Anterior cingulate cortex (tissue), 58 donors: ENCODE measurements at places on chromosomes 2 and 18.

DNA sequence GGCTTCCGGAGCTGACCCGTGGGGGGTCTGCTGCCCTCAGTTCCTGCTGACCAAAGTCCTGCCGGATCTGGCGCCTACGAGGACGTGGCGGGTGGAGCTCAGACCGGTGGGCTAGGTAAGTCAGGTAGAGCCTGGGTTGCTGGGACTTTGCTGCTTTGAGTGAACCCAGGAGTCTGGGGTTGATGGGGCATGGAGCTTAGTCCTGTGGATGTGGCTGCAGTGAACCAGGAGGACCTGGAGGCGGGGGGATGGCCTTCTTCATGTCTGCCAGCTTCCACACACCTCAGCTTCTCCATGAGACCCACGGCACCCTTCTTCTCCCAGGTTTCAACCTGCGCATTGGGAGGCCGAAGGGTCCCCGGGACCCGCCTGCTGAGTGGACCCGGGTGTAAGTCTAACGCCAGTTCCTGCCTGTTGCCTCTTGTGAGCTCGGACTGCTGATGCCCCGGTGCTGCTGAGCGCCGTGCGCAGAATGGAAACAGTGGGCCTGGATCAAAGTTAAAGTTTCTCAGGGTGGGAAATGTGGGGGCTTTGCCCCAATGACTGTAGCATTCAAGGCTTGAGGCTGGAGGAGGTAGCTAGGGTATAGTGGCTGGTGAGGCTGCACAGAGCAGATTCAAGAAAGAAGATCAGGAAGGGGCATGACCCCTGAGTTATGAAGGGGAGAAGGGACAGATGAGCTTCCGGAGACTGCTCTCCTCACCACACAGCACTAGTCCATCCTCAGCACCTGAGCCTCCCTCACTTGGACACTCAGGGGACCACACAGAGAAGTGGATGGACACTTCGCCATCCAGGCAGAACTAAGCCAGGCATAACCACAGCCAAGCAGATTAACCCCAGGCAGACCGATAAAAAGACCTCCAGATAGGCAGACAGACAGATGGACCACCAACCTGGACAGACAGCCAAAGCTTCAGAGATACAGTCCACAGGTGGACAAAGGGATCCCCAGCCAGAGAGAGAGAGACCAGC lies 17.3 kb downstream of the PTPN18 start:
- DNase-seq: no peak

- no peak for DNase-seq
Measured at GRCh38 chr18:25038261-25038660, 313.7 kb downstream of the ZNF521 start.

- no peak for DNase-seq
Measured at GRCh38 chr18:8081267-8081666, 514.2 kb downstream of the PTPRM start.

DNA sequence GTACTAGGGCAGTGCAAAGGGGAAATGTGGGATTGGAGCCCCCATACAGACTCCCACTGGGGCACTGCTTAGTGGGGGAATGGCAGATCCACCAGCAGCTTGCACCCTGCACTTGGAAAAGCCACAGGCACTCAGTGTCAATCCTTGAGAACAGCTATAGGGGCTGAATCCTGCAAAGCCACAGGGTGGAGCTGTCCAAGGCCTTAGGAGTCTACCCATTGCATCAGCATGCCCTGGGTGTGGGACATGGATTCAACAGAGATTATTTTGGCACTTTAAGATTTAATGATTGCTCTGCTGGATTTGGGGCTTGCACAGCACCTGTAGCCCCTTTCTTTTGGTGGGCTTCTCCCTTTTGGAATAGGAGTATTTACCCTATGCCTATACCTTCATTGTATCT lies 8.6 kb upstream of the ZNF24 start:
- no peak for DNase-seq

DNA sequence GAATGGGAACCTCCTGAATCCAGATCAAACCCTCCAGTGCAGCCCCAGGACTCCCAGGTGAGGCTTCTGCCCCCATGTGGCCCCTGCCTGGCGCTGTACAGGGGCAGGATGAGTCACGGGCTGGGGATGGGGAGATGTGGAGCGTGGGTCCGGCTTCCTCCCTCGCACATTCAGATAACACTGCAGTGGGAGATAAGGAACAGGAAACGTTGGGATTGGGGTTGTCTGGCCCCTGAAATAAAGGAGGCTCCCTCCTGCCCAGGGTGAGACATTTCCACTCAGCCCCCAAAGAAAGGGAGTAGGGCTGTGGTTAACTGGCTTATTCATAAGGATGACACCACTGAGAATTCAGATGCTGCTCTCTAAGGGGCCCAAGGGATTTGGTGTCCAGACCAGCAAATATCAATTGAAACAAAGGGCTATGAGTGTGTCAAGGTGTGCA lies 30.7 kb downstream of the IGFBP5 start:
- DNase-seq: no peak

- DNase-seq: no peak
Measured at GRCh38 chr2:20614201-20615067, 36.5 kb downstream of the HS1BP3 start.

- no peak for DNase-seq
Measured at GRCh38 chr18:63376538-63376937, 9.5 kb upstream of the KDSR start.

- no peak for DNase-seq
Measured at GRCh38 chr18:70423988-70424387, 135.1 kb downstream of the SOCS6 start.

GRCh38 chr2:73037947-73038585 lies 33.4 kb downstream of the SFXN5 start:
- DNase-seq: no peak

- no peak for DNase-seq
Measured at GRCh38 chr18:27627927-27628326, 442.8 kb upstream of the CHST9 start.

DNA sequence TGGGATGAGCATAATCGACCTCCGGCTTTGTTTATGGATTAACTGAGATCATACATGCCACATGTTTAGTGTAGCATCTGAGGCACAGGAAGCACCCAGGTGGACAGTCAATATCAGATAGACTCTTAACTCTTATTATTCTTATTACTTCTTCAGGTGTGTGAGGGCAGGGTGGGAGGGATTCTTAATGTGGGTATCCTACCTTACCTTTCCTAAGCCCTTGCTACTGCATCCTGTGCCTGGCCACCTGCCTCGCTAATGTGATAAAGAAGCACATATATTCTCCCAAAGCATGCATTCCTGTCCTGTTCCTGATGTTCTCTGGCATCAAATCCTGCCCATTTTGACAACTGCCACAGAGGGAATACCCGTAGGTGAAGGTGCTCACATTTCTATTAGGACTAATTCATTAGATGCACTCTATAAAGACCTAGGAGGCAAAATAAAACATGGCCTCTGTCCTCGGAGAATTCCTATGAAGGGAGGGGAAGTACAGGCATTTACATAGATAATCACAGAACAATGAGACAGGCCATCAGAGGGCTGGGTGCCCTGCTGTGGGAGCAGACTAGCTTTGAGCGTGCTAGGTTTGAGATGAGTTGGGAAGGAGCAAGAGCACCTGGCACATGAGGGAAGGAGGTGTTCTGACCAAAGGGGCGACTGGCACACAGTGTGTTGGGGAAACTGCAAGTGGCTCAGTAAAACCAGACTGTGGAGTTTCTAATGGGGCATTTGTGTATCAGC lies 19.5 kb upstream of the CELF4 start:
- no peak for DNase-seq

GRCh38 chr2:45192991-45193390 lies 183.7 kb upstream of the SIX2 start:
- no peak for DNase-seq

DNA sequence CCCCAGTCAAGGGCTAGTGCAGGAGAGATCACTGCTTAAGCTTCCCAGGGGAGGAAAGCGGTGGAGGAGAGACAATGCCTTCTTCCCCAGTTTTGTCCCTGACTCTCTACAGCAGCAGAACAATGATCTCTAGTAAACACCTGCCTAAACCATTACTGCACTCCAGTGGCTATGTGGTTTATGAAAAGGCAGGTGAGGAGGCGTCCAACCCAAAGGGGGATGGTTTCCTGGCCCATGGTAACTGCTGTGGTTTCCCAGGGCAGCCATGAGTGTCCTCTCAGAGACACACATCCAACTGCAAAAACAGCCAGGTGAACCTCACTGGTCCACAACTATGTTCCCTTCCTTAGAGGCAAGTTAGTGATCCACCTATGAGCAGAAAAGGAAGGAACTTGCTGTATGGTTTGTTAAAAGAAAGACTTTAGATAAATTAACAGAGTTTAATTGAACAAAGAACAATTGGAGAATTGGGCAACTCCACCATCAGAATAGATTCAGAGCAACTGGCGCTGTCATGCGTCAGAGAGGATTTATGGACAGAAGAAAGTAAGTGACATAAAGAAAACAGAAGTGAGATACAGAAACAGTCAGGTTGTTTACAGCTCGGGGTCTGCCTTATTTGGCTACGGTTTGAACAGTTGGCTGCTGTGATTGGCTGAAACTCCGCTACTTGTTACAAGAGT lies 4.8 kb upstream of the TTC39C start:
- no peak for DNase-seq
